ENCODE measurements at places on chromosomes 5 and 9. TPM values are rescaled to one million over a fixed set of nuclear protein-coding genes. Genes with fewer than 3 reads are reported as not detected.
A peak's percentile ranks its signal among the peaks of the same experiment; 100 is the strongest.

DNA sequence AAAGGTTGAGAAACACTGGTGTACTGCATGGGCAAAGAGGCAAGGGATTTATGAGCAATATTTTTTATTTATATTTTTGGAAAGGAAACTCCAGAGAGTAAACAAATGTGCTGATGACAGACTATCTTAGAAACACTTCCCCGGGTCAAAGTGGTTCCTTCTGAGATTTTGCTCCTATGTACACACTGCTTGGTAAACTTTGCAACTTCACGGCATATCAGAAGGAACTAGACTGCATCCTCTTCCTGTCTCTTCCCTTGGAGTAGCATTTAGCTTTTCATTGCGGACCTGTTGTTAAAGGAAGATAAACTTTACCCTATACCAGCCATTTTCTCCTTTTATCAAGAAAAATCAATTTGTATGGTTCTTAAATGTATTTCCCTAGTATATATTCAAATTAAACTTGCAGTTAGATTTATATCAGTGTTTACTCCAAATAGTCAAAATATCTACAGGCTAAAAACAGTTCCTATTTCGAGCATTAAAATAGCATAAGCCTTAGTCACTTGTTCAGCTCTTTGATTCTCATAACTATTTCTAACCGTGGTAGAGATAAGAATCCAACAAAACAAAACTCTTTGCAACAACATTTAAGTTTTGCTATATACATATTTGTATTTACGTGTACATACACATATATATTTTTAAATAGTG, 48.0 kb upstream of the LRRC19 start:
- no peak for DNase-seq
- H3K4me1 ChIP-seq: no peaks in the 10 kb centered on the region
- H3K27me3 ChIP-seq: no peaks in the 10 kb centered on the region
- H3K36me3 ChIP-seq: peaks cover 14% of the 10 kb centered on the region
- H3K4me3 ChIP-seq: no peak overlapping the region
- no peak overlapping the region for H3K27ac ChIP-seq

GRCh38 chr9:124012368-124013301, 1.1 kb downstream of the LHX2 start:
- no peak overlapping the region for H3K27ac ChIP-seq
- peaks cover 91% of the 10 kb centered on the region for H3K27me3 ChIP-seq
- H3K4me1 ChIP-seq: peaks cover 26% of the 10 kb centered on the region
- H3K4me3 ChIP-seq: no peak overlapping the region
- no peak for DNase-seq
- no peaks in the 10 kb centered on the region for H3K36me3 ChIP-seq

DNA sequence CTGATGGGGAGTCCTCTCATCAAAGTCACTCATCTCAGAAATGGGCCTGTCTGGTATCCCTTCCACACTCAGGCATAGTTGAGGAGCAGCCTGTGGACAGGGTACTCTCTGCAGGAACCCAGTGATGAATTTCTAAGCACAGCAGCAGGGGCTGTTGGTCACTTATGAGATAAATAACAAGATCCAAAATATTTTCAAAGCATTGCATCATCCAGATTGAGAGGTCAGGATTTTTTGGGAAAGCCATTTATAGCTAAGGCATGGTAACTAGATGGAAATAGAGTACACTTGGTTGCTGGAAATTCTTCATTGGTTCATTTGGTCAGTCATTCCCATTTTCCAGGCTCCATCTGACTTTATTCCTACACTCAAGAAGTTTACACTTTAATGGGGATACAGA, 246.8 kb upstream of the RAI14 start:
- H3K36me3 ChIP-seq: no peaks in the 10 kb centered on the region
- H3K27me3 ChIP-seq: no peaks in the 10 kb centered on the region
- H3K27ac ChIP-seq: no peak overlapping the region
- DNase-seq: no peak

DNA sequence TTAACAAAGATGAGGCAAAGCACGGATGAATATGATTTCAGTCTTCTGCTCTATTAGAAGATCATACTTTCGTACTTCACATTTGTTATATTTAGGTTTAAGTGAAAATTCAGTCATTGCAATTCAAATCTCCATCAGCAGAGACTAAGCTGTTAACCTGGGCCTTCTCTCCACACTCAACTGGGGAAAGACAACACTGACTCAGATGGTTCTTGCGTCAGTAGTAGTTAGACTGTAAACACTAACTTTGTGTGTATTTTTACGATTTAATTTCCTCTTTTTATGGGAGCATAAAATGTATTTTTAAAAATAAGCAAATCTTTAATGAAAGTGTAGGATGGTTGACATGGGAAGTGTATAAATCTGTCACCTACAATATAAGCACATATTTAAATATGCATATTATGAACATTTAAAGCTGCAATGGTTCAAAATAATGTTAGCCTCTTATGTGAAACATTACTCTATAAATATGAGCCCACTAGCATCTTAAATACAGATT, 42.7 kb upstream of the ZNF608 start:
- H3K4me1 ChIP-seq: peaks cover 26% of the 10 kb centered on the region
- H3K36me3 ChIP-seq: no peaks in the 10 kb centered on the region
- H3K27ac ChIP-seq: no peak overlapping the region
- DNase-seq: no peak

DNA sequence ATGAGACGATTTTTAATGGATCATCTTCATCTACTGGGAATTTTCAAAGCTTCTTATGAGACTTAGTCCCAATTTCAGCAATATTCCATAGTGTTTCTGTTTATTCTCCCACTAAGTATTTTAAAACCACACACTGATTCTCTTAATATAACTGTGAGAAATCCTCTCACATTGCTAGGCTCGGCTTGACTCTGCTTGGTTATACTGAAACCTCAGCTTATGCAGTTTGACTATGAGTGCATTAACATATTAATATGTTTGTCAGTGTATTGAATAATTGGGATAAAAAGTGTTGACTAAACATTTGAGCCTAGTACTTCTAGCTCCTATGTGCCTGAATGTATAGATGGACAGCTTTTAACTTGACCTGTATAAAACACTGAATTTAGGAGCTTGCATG, 298.5 kb upstream of the IZUMO3 start:
- H3K27ac ChIP-seq: no peak overlapping the region
- H3K4me3 ChIP-seq: no peak overlapping the region
- no peak for DNase-seq
- H3K36me3 ChIP-seq: no peaks in the 10 kb centered on the region

The ADAM19 gene
- total RNA-seq: 19.7 TPM

The SV2C gene
- total RNA-seq: 0.18 TPM

The TAS2R1 gene
- total RNA-seq: not detected

DNA sequence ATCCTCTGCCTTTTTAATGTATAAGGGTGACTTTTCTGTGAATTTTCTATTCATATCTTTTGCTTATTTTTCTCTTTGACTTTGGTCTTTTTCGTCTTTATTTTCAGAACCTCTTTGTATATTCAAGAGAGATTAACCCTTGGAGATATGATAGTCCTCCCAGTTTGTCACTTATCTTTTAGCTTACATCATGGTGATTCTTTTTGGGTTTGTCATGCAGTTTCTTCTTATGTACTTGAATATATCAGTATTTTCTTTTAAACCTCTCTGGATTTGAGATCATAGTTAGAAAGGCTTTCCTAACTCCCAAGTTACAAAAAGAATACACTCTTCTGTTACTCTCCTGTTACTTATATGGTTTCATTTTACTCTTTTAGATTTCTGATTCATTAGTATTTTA, 27.5 kb upstream of the GPR21 start:
- H3K27ac ChIP-seq: no peak overlapping the region
- no peak overlapping the region for H3K4me3 ChIP-seq
- H3K36me3 ChIP-seq: peaks cover 16% of the 10 kb centered on the region
- H3K4me1 ChIP-seq: peaks cover 20% of the 10 kb centered on the region

The TLR4 gene
- total RNA-seq: 0.78 TPM

The FGF18 gene
- total RNA-seq: 11.7 TPM

GRCh38 chr5:57715296-57715695, 232.7 kb upstream of the ACTBL2 start:
- H3K27ac ChIP-seq: no peak overlapping the region
- peaks cover 4% of the 10 kb centered on the region for H3K4me1 ChIP-seq
- H3K27me3 ChIP-seq: no peaks in the 10 kb centered on the region
- no peak for DNase-seq

DNA sequence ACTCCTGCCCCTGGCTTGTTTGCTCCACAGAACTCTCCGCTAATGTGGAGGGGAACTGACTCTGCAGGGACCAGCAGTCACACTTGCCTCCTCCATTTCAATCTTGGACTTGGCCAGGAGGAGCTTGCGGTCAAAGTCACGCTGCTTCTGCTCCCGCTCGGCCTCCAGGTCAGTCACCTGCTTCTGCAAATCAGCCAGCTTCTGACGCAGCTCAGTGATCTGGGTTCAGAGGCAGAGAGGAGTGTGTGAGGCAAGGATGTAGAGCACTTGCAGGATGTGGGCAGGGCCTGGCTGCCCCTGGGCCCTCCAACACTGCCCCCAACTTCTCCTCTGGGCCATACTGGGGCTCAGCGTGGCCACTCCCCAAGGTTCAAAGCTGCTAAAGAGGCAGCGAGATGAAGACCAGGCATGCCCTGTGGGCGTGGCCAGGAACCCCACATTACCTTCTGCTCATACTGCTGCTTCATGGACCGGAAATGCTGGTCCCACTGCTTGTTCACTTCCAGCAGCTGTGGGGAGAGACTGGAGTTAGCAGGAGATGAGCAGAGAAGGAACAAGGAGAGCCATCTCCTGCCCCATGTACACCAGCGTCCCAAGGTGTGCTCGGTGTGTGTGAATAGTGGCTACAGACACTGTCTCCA, 22.2 kb downstream of the GPX3 start:
- no peak overlapping the region for H3K4me3 ChIP-seq
- no peak for DNase-seq
- peaks cover 37% of the 10 kb centered on the region for H3K36me3 ChIP-seq
- no peaks in the 10 kb centered on the region for H3K4me1 ChIP-seq

GRCh38 chr5:124560370-124560769, 186.1 kb downstream of the ZNF608 start:
- H3K4me1 ChIP-seq: peaks cover under 1% of the 10 kb centered on the region
- no peak overlapping the region for H3K27ac ChIP-seq
- H3K4me3 ChIP-seq: no peak overlapping the region
- no peaks in the 10 kb centered on the region for H3K27me3 ChIP-seq
- DNase-seq: no peak

The CTSV gene
- 8.9 TPM for total RNA-seq

The PTTG1 gene
- total RNA-seq: 42.6 TPM

The RLN1 gene
- 0.80 TPM for total RNA-seq

The SPAAR gene
- total RNA-seq: 0.14 TPM

- H3K4me3 ChIP-seq: peak overlapping the region; percentile 38
- H3K4me1 ChIP-seq: peaks cover 33% of the 10 kb centered on the region
- H3K27ac ChIP-seq: peak overlapping the region; percentile 99
- H3K36me3 ChIP-seq: peaks cover 14% of the 10 kb centered on the region
- no peak for DNase-seq
Measured at GRCh38 chr9:33022755-33023154, 2.3 kb upstream of the DNAJA1 start.

The ERGIC1 gene
- total RNA-seq: 110 TPM

DNA sequence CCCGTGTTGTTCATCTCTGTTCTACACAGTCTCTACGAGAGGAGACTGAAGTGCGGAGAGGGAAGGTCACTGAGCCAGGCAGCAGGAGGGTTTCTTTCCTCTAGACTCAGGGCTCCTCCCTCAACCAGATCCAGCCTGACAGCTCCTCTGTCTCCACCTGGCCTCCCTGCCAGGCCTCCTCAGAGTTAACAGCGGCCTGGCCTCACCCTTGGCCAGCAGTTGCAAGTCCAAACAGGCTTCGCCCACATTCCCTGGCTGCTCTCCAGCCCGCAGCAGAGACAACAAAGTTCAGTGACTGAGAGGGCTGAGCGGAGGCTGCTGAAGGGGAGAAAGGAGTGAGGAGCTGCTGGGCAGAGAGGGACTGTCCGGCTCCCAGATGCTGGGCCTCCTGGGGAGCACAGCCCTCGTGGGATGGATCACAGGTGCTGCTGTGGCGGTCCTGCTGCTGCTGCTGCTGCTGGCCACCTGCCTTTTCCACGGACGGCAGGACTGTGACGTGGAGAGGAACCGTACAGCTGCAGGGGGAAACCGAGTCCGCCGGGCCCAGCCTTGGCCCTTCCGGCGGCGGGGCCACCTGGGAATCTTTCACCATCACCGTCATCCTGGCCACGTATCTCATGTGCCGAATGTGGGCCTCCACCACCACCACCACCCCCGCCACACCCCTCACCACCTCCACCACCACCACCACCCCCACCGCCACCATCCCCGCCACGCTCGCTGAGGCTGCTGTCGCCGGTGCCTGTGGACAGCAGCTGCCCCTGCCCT, at the start of gene HRCT1:
HRCT1 (plus strand) TSS at position 291 of the 768 bp plus-strand sequence; CDS start at position 377, 86 bp downstream.
- H3K36me3 ChIP-seq: no peaks in the 10 kb centered on the region
- peak within 1 kb of the TSS; percentile 96 for H3K27ac ChIP-seq
- H3K27me3 ChIP-seq: peaks cover 12% of the 10 kb centered on the region
- no peak within 1 kb of the TSS for H3K4me3 ChIP-seq
- peak; percentile 65 for DNase-seq
- peaks cover 62% of the 10 kb centered on the region for H3K4me1 ChIP-seq

DNA sequence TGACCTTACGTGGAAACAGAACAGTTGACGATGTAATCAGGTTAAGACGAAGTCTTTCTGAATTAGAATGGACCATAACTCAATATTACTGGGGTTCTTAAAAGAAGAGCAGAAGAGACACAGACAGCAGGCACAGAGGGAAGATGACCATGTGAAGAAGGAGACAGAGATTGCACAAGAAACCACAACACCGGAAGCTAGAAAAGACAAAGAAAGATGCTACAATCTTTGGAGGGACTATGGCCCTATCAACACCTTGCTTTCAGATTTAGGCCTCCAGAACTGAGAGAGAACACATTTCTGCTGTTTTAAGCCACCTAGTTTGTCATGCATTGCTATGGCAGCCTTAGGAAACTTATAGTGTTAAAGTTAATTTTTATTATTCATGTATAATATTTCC, 27.1 kb downstream of the CDH9 start:
- H3K4me1 ChIP-seq: peaks cover 10% of the 10 kb centered on the region
- no peak for DNase-seq
- no peaks in the 10 kb centered on the region for H3K36me3 ChIP-seq
- no peak overlapping the region for H3K4me3 ChIP-seq

DNA sequence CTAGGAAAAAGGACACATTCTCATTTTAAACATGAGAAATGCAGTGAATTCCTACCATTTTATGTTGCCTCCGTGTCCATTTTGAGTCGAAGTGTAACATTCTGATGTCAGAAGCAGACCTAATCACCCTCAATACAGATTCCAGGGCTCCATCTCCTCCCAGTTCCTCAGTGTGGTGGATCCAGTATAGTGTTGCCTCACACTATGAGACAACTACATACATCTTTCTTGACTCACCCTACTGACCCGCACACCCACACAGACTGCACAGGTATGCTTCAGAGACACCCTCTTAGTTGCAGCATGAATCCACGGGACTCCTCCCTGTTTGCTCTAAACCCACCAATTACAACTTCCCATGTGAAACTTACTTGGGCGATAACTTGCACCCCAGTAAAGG, 564.9 kb downstream of the SEMA5A start:
- no peak overlapping the region for H3K27ac ChIP-seq
- no peak for DNase-seq
- no peaks in the 10 kb centered on the region for H3K36me3 ChIP-seq
- H3K27me3 ChIP-seq: peaks cover 46% of the 10 kb centered on the region
